ENCODE measurements at places on chromosomes 16 and 17. TPM values are rescaled to one million over a fixed set of nuclear protein-coding genes. Genes with fewer than 3 reads are reported as not detected.

DNA sequence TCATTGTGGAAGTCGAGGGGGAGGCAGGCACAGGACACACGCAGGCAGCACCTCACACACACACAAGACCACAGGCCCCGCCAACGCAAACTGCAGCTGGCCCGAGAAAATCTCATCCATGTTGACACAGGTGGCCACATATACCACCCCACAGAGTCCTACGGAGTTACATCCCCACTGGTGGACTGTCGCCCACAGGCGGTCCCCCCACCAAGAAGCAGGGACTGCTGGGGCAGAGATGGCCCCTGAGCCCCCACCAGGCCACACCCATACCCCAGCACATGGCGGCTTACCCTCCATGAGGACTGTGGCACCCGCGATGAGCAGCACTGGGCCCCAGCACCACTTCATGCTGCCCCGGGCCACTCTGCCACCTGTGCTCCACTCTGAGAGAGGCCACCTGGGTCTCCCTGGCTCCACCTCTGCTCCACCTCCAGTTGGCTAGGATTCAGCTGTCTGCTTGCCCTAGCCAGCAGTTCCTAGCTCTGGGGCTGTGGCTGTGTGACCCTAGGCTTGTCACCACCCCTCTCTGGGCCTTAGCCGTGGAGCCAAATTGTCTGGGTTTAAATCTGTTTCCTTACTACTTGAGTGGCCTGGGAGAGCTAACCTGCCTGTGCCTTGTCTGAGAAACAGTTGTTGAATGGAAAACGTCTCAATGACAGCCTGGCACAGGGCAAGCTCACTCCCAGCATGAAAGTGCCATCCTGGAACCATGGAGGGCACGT, at the start of gene PRSS53:
Gene PRSS53 (minus strand): TSS at position 485 of the 725 bp plus-strand sequence. CDS start 134 bp downstream, at position 351.
- no peak for DNase-seq

- no peak for DNase-seq
These were observed 5.7 kb upstream of the KCNJ12 start for GRCh38 chr17:21370430-21370829.

DNA sequence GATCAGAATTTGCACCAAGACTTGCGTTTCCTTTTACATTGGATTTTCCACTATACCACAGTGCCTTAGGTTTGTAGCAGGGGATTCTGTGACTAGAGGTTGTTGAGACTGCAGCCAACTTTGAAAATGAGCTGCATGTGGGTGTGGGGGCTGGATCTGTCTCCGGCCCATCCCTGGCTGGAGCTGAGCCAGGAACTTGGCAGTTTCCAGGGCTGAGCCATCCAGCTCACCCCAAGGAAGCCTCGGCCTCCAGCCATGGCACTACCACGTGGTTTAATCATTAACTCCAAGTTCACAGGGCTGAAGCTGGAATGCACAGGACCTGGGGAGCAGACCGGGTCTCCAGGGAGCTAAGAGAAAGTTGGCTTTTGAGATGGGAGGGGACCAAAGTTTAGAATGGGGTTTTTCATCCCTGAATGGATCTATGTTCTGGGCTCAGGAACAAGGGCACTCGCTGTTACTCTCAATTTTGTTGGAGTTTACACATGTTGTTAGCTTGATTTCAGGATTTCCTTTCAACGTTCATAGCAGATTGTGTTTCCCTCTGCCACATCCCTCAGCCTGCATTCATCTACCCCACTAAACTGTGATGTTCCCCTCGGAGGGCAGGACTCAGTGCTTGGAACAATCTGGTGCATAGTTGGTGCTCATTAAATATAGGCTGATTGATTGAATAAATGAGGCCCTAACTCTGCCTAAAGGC, 42.3 kb upstream of the HNF1B start:
- DNase-seq = no peak

DNA sequence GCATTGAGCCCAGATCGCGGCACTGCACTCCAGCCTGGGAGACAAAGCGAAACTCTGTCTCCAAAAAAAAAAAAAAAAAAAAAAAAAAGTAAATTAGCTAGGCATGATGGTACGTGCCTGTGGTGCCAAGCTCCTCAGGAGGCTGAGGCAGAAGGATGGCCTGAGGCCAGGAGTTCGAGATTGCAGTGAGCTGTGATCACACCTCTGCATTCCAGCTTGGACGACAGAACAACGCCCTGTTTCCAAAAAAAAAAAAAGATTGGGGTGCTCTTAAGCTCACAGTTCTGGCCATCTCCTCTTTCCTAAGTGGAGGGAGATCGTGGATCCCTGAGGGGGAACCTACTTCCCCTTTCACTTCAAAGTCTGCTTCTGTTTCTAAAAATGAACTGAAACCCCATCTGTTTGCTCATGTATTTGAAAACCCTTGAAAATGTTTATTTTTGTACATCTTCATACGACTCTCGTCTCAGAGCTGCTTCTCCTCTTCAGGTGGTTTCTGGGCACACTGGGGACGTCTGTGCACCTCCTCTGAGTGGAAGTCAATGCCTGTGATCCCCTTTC, 138.8 kb downstream of the PRKCA start:
- DNase-seq = no peak

DNA sequence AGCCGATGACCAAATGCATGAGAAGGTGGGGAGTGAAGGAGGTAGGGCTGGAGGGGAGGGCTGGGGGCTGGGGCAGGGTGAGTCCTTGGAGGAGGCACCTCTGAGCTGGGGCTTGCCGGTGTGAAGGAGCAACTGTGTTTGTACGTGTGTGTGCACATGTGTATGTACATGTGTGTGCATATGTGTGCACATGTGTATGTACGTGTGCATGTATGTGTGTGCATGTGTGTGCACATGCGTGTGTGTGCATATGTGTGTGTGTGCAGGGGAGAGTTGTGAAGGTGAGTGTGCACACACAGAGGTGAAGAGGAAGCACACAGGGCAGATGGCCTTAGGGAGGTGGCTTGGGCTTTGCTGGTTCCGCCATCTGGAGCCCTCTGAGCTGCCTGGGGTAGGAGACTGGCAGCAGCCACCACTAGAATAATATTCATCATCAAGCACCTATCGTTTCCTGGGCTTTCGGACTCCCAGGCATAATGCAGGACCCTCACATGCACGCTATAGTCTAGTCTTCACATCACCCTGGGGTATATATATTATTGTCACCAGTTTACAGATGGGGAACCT, 120.9 kb upstream of the CDC42EP4 start:
- no peak for DNase-seq

- no peak for DNase-seq
These were observed 6.0 kb upstream of the ASIC2 start for GRCh38 chr17:33299115-33299514.

- no peak for DNase-seq
These were observed 9.2 kb upstream of the CCL22 start for GRCh38 chr16:57349212-57350031.

DNA sequence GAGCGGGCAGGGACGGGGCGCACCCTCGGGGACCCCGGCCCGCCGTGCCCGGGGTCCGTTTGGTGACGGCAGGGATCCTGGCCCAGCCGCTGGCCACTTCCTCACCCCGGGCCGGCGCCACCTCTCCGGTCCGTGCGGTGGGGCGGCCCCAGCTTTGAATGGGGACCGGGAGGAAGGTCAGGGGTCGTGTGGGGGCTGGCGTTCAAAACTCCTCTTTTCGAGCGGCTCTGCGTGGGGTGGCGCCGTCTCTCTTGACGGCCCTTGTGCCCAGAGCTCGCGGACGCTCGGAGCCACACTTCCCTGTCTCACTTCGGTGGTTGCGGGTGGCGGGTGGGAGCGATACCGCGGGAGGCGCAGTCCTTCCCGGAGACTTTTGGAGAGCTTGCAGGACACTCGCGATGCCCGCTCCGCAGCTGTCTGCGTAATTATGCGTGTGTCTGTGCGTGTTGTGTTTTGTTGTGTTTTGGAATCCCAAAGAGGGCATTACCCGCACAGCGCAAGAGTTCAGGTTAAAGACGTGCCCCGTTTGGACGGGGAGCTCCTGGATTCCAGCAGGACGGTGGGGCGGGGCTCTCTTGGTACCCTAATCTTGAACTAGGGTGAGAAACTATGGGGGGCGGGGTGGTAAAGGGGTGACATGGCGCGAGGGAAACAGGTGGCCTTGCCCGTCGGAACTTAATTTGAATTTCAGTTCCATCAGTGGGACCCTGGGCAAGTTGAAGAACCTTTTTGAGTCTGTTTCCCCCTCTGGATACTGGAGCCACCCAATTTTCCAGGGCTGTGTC, 637 bp downstream of the PLCG2 start:
- DNase-seq = peak; percentile 72

Gene HS3ST4
- total RNA-seq = not detected

DNA sequence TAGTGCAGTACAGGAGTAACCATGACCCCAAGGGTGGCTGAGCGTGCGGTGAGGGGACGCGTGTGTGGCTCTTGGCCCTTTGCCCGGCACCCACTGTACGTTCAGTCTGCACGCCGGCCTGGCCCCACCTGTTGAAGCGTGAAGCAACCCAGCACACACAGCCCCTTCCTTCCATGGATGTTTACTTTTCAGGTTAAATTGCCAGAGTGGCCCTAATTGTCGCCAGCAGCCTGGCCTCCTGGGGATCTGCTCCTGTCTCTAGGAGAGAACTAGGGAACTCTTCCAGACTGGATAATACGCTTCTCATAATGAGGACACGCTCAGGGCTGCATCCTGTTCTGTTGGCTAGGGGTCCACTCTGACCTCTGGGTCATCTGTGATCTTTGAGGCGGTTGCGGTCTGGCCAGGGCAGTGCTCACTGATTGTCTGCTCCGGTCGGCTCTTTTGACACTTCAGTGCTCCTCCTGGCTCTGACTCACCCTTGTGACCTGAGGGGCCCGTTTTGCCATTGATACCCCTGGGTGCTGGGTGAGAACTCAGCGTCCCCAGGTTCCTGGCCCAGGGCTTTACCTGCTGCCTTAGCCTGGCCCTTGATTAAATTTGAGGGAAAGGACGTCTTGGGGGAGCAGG, 27.7 kb downstream of the TPSG1 start:
- no peak for DNase-seq

DNA sequence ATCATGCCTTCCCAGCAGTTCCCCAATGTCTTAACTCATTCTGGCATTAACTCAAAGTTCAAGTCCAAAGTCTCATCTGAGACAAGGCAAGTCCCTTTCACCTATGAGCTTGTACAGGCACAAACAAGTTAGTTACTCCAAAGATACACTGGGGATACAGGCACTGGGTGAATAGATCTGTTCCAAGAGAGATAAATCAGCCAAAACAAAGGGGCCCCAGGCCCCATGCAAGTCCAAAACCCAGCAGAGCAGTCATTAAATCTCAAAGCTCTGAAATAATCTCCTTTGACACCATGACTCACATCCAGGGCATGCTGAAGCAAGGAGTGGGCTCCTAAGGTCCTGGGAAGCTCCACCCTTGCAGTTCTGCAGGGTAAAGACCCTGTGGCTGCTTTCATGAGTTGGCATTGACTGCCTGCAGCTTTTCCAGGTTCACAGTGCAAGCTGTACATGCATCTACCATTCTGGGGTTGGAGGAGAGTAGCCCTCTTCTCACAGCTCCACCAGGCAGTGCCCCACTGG, 332.2 kb upstream of the KIF2B start:
- no peak for DNase-seq

Gene CHST6
- total RNA-seq = not detected

Gene HCRT
- not detected for total RNA-seq

Gene RASD1
- total RNA-seq = 6.6 TPM

- DNase-seq = no peak
These were observed 44.6 kb upstream of the MAP3K14 start for GRCh38 chr17:45361451-45361850.

DNA sequence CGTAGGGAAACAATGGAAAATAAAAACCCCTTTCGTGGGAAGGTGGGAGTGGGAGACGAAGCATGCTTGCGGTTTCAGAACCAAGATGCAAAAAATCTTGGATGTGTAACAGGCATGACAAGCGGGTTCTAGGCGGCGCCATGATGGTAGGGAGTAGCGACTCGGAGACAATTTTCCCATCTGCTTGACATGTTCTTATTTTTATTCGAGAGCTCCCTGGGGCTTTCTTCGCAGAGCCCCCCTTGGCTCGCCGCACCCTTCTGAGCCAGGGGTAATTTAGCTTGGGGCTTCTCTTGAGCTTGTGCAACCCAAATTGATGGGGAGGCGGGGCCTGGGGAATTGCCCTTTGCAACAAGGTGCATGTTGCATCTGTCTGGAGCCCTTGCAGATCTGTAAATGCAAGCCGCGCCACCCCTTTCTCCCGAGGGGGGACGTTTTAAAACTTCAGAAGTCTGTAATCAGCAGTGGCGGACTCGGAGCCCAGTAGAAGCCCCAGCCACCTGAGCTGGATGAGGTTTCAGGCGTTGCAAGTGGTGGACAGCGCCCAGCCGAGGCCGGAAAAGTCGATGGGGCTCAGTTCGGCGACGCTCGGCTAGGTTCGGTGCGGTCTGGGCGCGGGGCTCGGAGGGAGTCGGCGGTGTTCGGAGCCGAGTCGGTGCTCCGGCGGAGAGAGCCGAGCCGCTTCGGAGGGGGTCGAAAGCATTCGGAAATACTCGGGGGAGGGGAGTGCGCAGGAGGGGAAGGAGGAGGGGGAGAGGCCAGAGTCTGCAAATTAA, 2.9 kb downstream of the GNAO1 start:
- peak; percentile 92 for DNase-seq

GRCh38 chr16:31242206-31242605, 17.6 kb upstream of the ITGAM start:
- DNase-seq = no peak

- DNase-seq = no peak
These were observed 29.8 kb downstream of the ITGAE start for GRCh38 chr17:3771140-3771539.

Gene HSPB9
- not detected for total RNA-seq

- DNase-seq = no peak
These were observed 12.1 kb downstream of the NDUFAF8 start for GRCh38 chr17:81251094-81251708.

GRCh38 chr17:17300624-17301568, 2.3 kb upstream of the NT5M start:
- DNase-seq = peak; percentile 86

DNA sequence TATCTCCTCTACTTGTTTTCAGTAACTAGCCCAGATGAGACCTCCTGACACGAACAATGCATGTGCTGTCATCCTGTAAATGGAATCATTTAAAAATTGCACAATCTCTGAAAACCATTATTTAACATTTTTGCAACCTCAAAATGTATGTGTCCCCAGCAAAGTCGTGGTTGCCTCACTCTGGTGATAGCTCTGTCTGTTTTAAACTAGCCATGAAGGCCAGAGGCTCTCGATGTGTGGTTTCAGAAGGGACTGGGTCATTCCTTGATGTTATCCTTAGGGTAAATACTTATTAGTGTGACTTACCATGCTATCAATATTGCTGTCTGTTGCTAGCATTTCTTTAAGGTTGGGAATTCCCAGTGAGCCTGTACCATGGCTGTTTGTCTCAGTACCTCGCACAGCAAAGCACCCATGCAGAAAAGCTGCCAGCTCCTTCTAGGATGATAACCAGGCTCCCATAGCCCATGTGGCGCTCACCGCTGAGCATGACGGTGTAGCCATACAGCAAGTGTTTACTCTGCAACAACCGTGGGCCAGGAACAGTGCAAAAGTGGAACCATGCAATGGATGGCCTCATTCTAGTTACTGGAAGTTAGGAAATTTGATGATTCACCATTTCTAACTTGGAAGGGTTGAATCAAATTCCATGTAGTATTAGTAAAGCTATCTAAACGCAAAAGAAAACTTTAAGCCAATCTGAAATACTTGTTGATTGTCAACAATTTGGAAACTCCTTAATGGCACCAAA, 2.9 kb upstream of the PGS1 start:
- no peak for DNase-seq

Gene EMC6
- total RNA-seq = 69.4 TPM

GRCh38 chr17:78610951-78611511, 33.8 kb upstream of the DNAH17 start:
- DNase-seq = no peak

All from activated CD4-positive, alpha-beta T cell treated with anti-CD3 and anti-CD28 coated beads, Interleukin-2, amount 10 ng/mL, durations not matched to agents 24 days and 14 days (primary cell).